ENCODE measurements at places on chromosomes 13 and 19.
A peak's percentile ranks its signal among the peaks of the same experiment; 100 is the strongest.

DNA sequence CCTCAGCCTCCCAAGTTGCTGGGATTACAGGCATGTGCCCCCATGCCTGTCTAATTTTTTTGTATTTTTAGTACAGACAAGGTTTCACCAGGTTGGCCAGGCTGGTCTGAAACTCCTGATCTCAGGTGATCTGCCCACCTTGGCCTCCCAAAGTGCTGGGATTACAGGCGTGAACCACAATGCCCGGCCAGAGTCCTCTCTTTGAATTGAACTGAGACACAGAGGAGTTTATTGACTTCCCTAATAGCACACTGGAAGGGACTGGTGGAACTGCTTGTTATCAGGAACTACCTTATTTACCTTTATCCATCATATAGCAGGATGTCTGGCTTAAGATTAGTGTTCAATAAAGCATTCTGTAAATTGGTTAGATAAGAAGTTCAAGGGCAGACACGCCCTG lies 613.8 kb downstream of the EFNB2 start:
- no peak for DNase-seq

- DNase-seq, result no peak
Measured at GRCh38 chr13:51113969-51114368, 2.9 kb upstream of the C13orf42 start.

DNA sequence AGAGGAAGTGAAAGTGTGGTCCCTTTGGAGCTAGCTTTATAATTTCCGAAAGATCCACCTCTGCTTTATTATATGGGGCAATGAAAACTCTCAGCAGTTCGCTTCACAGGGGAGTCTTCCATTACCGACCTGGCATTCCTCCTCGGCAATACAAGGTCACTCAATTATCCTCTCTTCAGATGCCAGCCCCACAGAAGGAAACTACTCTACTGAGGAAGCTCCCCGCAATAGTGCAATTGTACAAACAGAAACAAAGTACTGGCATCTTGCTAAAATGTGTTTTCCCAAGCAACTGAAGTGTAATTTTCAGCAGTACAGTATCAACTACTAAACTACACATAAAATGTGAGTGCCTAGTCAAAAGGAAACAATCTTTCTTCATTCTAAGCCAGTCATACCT lies 702.0 kb downstream of the PCDH9 start:
- DNase-seq, result no peak

DNA sequence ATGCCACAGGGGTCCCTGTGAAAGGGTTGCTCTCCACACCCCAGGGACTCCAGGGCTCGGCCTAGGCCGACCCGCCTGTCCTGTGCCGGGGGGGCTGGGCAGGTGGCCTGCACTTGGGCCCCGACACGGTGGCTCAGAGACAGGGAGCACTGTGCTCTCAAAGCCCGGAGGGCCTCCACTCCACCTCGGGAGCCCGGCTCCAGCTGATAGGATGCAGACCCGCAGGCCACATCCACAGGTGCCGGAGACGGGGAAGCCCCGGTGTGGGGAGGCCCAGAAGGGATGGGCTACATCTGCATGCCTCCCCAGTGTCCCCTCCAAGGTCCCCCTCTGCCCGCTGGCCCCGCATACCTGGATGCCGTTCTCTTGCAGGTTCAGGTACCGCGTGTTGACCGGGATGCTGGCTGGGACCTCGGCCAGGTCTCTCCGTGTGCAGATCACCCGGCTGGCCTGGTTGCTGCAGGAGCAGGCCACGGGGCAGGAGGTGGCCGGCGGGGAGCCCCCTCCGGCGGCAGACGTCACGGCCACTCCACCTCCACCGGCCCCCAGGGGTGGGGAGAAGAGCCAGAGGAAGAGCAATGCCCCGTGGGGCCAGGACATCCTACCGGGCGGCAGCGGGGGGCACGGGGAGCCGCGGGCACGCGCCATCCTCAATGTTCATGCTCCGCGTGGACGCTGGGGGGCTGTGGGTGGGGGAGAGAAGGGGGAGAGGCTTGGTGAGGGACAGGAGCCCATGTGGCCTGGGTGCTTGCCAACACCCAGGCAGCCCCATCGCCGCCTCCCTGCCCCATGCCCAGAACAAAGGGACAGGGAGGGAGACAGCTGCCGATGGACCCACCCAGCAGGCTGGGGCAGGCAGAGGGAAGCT lies 19.8 kb downstream of the LRRC4B start:
- DNase-seq, result no peak

DNA sequence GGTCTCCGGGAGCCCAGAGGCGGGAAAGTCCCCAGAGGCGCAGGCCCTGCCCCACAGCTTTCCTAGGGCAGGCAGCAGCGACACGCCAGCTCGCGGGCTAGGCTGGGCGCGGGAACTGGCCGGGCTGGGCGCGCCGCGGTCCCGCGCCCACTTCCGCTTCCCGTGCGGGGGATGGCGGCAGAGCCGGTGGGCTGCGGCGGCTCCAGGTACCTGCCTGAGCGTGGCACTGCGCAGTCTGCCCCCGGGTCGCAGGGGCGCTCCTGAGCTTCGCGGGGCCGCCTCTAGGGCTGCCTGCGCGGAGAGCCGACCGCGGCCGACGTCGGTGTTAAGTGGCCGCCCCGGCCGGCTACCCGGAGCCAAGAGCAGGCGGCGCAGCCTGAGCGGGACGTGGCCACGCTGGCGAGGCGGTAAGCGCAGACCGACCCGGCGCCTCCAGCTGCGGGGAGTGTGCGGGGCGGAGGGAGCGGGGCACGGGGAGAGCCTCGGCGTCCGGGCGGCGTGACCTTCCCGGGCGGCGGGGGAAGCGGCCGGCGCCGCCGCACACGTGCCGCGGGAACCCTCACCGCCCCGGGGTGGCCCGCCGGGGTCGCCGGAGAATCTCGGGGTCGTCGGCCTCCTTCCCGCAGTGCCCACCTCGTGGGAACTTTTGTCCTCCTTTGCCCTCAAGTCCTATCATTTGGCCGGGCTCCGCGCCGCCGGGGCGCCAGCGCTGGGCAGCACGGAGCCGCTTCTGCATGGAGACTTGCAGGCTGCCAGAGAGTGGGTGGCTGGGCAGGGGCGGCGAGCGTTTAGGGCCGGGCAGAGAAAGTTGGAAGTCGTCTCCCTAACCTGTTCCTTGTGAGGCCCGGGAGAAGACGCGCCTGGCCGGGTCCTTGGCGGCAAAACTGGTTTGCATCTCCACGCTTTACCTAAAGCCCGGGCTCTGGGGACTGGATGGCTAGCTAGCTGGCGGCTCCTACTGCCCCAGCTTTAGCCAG lies 31.4 kb upstream of the MPHOSPH8 start:
- peak; percentile 66 for DNase-seq

DNA sequence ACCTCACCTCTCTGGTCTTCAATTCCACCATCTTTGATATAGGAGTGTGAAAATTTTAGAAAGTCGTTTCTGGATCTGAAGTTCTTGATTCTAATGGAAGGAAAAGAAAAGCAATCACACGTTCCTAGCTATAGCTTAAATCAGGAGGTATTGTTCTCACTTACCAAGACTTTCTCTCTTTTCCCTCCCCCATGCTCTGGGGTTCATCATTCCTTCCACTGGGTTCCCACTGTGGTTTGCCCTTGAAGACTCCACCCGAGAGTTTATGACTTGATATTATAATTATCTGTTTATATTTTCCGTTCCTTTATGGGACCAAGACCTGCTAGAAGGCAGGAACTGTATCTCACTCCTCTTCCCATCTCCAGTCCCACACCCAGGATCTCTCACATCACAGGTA lies 76.6 kb downstream of the AKAP11 start:
- no peak for DNase-seq

DNA sequence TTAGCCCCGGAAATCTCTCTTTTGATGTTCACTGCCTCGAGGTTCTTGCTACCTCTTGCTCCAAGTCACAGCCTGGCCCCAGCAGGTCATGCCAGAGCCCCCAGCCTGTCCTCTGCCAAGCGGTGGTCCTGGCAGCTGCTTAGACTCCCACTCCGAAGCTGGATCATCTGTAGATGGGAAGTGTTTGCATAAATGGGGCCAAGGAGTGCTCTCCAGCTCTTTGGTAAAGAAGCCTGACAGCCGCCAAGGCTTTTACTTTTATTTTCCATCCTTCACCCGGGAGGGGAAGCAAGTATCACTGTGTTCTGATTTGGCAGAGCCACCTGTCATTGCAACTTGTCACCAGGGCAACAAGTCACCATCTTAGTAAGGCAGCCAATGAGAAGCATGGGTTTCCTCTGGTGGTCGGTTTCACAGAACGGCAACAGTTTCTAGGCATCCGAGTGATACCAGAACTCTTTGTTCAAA lies 10.6 kb upstream of the RETN start:
- DNase-seq, result no peak

DNA sequence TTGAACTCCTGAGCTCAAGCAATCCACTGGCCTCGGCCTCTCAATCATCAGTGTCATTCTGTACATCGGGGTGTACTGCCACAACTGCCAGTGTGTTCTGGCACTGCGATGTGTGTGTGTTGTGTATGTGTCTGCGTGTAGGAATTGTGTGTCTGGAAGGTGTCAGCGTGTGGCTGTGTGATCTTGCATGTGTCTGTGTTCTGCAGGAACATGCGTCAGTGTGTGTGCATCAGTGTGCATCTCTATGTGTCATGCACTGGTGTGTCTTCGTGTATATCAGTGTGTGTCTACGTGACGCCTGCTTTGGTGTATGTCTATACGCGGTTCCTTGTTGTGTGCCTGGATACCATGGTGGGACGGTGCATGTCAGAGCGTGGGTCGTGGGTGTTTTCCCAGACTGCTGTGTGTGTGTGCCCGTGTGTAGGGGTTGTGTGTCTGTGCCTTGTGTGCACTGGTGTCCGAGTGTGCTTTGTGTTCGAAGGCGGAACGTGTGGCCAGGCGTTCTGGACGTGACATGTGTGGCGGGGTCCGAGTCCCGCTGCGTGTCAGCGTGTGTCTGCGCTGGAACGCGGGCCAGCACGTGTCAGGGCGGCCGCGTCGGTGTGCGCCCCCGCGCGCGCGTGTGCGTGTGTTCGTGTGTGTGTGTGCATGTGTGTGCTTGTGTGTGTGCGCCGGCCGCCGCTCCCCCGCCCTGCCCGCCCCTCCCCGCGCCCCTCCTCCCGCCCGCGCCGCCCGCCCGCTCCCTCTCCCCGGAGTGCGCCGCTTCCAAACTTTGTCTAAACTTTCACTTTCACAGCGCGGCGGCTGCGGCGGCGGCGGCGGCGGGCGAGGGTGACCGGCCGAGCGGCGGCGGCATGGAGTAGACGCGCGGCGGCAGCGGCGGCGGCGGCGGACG lies at the start of gene NFIX:
Gene NFIX, plus strand, starts transcription at position 775 of the 895 bp plus-strand sequence. CDS start 363 bp downstream, outside the sequence.
- peak; percentile 88 for DNase-seq

DNA sequence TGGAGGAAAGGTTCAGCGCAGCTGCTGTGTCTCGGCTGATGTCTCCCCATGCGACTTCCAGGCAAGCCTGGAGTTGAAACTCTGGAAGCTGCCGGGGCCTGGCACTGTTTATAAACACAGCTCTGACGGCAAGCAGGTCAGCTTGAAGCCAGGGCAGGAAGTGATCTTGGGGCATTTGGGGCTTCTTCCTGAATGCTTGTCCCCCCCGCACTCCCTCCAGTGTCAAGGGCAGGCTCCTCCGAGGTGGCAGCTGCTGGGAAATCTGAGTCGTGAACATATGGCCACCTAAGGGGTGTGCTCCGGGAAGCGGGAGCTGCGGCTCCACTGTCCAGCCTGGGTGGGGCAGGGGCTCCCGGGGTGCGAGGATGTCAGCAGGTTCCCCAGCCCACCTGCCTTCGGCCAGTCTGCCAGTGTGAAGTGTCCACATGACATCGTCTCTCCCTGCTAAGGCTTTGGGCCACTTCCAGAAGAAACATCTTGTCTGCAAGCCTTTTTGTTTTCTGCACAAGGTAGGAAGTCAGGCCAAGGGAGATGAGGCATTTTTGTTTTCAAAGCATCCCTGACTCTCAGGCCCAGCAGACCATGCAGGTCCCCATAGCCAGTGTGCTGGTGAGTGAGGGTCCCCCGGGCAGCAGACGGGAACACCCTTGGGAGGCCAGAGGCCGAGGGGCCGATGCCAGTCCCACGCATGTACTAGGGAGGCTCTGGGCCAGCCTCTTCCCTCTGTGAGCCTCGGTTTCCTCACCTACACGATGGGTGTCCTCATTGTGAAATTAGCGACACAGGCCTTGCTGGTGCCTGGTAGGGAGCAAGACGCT lies 2.7 kb downstream of the PIAS4 start:
- DNase-seq, result no peak

- no peak for DNase-seq
Measured at GRCh38 chr13:102648046-102648445, 46.8 kb downstream of the METTL21C start.

DNA sequence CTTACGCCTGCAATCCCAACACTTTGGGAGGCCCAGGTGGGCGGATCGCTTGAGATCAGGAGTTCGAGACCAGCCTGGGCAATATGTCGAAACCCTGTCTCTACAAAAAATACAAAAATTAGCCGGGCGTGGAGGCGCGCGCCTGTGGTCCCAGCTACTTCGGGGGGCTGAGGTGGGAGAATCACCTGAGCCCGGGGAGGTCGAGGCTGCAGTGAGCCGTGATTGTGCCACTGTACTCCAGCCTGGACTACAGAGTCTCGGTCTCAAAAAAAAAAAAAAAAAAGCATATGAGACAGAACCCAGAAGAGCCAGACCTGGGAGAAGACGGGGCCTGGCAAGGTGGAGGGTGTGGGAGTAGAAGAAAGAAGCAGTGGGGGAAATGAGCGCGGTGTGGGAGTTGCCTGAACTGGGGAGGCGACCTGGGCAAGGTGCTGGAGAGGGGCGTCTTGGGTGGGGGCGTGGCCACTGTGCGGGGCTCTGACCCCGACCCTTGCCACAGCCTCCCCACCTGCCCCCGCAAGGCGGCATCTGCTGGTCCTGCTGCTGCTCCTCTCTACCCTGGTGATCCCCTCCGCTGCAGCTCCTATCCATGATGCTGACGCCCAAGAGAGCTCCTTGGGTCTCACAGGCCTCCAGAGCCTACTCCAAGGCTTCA lies 533 bp downstream of the DKKL1 start:
- no peak for DNase-seq

- no peak for DNase-seq
Measured at GRCh38 chr13:67033170-67033569, 197.0 kb downstream of the PCDH9 start.

- no peak for DNase-seq
Measured at GRCh38 chr19:46181388-46181779, 33.3 kb downstream of the IGFL2 start.

DNA sequence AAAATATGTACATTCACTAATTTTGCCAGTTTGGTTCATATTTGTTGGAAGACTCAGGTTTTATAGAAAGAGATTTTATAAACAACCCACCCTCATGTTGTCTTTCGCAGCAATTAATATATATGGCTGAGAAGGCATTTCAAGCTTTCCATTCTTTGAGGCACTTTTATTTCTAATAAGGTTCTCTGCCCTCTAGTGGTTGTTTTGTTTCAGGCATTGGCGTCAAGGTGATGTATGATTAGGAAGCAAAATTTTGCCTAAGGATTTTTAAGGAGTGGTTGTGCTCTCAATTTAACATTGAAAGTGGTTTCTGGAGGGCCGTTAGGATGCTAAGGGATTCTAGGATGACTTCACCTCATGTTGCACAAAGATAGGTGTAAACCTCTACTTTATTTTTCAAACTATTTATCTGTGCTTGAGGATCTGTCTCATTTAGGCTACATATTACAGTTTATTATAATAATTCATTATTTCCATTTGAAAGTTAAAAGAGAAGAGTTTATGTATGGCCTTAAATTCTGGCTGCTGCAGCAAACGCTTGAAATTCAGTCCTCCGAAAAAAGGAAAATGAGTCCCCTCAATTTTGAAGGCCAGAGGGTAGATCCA lies 35.9 kb downstream of the OXGR1 start:
- no peak for DNase-seq

GRCh38 chr13:21399741-21400140 lies 59.4 kb downstream of the ZDHHC20 start:
- DNase-seq, result no peak
